ENCODE measurements at places on chromosomes 11 and 22.

GRCh38 chr22:22745225-22746060, 101.0 kb downstream of the GGTLC2 start:
- DNase-seq = peak; percentile 56

- peak; percentile 79 for DNase-seq
Observed at GRCh38 chr22:19970479-19971275, 29.1 kb upstream of the TXNRD2 start.

- no peak for DNase-seq
Observed at GRCh38 chr22:19226428-19226827, 47.9 kb upstream of the SLC25A1 start.

- no peak for DNase-seq
Observed at GRCh38 chr11:64716473-64717267, 6.3 kb downstream of the NRXN2 start.

DNA sequence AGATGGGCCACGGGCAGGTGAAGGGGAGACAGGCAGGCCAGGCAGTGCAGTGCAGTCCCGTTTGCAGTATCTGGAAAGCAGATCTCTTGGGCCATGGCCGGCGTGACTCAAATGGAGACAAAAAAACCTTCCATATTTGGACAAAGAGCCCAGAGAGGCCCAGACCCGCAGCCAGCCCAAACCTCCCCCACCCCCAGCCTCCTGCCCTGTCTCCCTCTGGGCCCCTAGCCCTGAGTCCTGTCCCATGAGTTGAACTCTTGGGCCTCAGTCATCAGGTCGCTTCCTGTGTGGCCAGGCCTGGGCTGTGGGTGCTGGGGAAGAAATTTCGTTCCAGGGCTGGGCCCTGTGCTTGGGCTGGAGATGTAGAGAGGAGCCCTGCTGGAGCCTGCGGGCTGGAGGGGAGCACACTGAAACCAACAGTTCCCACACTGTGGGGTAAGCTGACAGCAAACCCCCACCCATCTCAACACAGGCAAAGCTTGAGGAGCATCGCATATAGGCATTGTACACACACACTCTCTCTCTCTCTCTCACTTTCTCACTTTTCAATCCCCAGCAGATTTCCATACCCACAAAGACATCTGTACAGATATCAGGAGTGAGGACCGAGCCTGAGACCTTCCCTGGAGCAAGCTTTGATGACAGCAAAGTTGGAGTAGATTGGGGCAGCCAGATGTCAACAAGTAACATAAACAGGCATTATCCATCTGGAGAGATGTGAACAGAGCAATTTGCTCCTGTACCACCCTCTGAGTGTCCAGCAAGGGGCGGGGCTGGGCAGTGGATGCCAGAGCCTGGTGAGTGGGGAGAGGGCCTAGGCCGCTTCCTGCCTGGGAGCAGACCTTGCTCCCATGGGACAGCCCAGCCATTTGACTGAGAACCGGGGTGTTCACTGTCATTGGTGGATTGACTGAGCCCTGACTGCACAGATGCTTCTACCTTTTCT, 17.2 kb downstream of the ARHGEF17 start:
- no peak for DNase-seq

DNA sequence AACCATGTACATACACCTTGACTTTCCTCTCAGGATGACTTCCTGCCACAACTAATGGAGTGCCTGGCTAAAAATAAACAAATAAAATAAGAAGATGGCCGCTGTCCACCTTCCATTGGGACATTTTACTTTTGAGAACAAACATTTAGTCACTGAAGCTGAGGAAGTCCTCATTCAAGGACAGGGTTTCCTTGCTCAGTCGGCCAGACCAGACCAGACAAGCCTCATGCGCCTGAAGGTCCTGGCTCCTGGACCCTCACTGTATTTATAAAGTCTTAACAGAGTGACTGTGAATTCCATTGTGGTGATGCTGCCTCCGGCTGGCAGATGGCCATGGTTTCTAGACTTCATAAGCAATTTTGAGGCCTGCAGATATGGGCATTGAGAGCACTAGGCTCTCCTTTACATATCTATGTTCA, 114.5 kb downstream of the MAML2 start:
- no peak for DNase-seq
